ENCODE measurements at places on chromosomes 2 and 18. TPM values are rescaled to one million over a fixed set of nuclear protein-coding genes. Genes with fewer than 3 reads are reported as not detected.

DNA sequence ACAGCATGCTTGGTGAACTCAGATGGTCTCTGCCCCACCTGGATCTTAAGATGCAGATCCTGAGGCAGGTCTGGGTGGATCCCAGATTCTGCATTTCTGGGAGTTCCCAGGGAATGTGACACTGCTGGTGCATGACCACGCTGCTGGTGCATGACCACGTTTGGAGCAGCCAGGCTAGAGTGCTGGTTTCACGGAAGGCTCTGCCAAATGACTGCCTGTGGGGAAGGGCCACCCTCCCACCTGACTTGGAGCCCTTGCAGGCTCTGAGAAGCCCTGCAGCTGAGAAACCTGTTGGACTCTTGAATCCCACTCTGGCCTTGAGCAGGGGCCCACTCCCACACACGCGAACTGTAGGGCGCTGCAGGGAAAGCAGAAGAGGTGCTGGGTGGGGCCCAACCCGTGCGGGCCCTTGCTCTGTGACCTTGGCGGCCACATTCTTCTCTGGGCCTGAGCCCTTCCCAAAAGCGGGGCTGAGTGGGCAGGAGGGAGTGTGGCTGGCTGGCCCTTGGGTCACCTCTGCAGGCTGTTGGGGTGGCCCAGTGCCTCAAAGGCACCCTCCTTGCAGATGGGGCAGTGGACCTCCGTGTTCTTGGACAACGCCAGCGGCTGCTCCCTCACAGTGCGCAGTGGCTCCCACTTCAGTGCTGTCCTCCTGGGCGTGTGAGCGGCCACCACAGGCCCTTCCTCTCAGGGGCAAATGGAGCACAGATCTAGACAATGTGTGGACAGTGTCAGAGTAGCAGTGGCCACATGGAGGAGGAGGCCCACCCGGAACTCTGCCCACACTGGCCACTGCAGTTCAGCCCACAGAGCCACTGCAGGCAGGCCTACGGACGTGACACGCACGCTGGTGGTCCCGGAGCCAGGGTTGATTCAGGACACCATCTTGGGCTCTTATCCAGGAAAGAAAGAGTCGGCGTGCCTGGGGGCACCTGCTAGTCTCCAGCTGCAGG lies 7.9 kb downstream of the ERFE start:
- peaks cover 2% of the 10 kb centered on the region for H3K4me1 ChIP-seq
- no peak overlapping the region for H3K4me3 ChIP-seq
- no peak for DNase-seq
- peaks cover 18% of the 10 kb centered on the region for H3K27me3 ChIP-seq
- H3K27ac ChIP-seq = no peak overlapping the region
- H3K36me3 ChIP-seq = no peaks in the 10 kb centered on the region

- H3K4me3 ChIP-seq = no peak overlapping the region
- H3K36me3 ChIP-seq = no peaks in the 10 kb centered on the region
- H3K4me1 ChIP-seq = no peaks in the 10 kb centered on the region
- H3K27ac ChIP-seq = no peak overlapping the region
Observed at GRCh38 chr18:39166776-39167175, 1601.2 kb upstream of the CELF4 start.

DNA sequence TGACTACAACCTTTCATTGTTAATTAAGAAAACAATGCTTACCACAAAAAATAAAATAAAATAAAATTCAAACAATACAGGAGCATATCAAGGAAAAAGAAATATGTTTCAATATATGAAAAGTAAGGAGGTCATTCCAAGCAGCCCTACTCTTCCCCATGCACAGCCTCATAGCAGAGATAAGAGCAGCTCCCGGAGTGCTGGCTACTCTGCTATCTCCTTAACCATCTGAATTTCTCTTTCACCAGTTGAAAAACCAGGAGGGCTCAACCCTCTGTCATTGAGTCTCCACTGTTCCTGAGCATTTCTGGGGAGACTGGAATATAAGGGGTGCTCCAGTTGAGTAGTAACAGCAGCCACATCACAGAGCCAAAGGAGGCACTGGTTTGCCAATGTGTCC lies 201.4 kb downstream of the TCF4 start:
- no peak overlapping the region for H3K27ac ChIP-seq
- H3K36me3 ChIP-seq = peaks cover 12% of the 10 kb centered on the region
- no peak for DNase-seq

- H3K27me3 ChIP-seq = no peaks in the 10 kb centered on the region
- no peak overlapping the region for H3K27ac ChIP-seq
- H3K36me3 ChIP-seq = no peaks in the 10 kb centered on the region
- H3K4me1 ChIP-seq = no peaks in the 10 kb centered on the region
- DNase-seq = no peak
Observed at GRCh38 chr18:70234667-70235459, 29.4 kb upstream of the RTTN start.

DNA sequence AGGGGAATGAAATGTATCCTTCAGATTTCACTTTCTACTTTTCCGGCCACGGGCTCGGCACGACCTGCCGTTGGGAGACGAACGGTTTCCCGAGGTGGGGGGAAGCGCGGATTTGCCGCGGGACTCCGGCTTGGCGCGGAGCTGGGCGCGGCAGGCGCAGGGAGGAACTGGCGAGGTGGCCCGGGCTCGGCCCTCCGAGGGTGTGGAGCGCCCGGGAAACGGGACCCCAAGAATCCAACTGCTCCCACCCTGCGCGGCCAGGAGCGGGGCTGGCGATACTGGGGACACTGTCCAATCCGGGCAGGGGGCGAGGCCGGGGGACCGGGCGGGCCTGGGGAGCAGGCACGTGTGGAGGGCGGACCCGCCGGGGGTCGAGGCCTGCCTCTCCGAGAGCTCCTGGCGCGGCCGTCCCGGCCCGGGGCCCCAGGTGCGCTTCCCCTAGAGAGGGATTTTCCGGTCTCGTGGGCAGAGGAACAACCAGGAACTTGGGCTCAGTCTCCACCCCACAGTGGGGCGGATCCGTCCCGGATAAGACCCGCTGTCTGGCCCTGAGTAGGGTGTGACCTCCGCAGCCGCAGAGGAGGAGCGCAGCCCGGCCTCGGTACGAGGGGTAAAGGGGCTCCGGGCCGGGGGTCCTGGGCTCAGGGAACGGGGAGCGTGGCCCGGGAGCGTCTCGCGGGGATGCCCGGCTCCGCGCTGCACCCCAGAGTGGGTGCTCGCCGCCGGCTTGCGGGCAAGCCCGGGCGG lies at the start of gene ANXA4:
Gene ANXA4, plus strand, starts transcription at position 560 of the 747 bp plus-strand sequence. CDS start 39,432 bp downstream, outside the sequence.
- no peaks in the 10 kb centered on the region for H3K36me3 ChIP-seq
- no peak within 1 kb of the TSS for H3K27ac ChIP-seq
- DNase-seq = peak; percentile 36
- peak within 1 kb of the TSS; percentile 90 for H3K4me3 ChIP-seq
- H3K27me3 ChIP-seq = peaks cover 12% of the 10 kb centered on the region

GRCh38 chr2:213316001-213316735 lies 31.9 kb downstream of the SPAG16 start:
- no peaks in the 10 kb centered on the region for H3K36me3 ChIP-seq
- no peak overlapping the region for H3K27ac ChIP-seq
- DNase-seq = no peak

DNA sequence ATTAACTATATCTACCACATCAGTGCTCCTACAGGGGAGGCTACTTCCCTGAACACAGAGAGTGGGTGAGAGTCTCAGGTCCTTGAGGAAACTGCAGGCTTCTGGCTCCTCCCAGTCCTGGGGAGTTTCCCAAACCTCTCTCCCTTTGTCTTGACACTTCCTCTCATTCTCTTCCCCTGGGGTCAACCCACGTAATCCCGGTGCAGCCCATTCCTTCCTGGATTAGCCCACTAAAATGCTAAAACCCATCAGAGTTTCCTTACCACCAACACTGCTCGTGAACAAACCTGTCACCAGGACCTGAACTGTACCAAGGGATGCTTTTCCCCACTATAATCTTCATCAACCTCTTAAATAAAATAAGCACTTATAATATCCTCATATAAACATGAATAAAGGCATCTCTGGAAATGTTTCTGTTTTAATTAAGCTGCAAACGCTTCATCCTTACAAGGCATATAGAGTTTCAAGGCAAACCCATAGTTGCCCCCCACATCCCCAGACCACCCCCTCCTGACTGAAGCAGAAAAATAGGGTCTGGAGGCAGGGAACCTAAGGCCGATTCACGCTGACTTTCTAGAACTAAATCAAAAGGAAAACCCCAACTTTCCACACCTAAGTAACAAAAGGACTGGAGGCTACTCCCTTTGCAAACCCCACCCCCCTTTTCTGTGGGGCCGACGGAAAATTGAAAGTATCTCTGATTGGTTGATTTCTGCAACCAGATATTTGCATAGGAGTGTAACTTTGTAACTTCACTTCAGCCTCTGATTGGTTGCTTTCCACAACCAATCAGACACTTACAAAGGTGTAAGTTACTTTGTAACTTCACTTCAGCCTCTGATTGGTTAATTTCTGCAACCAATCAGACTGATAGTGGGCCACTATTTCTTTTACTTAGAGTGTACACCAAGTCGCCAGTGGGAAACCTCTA lies 19.0 kb downstream of the TMSB10 start:
- H3K27me3 ChIP-seq = peaks cover 4% of the 10 kb centered on the region
- H3K27ac ChIP-seq = no peak overlapping the region
- H3K36me3 ChIP-seq = no peaks in the 10 kb centered on the region
- peaks cover 4% of the 10 kb centered on the region for H3K4me1 ChIP-seq
- no peak for DNase-seq

DNA sequence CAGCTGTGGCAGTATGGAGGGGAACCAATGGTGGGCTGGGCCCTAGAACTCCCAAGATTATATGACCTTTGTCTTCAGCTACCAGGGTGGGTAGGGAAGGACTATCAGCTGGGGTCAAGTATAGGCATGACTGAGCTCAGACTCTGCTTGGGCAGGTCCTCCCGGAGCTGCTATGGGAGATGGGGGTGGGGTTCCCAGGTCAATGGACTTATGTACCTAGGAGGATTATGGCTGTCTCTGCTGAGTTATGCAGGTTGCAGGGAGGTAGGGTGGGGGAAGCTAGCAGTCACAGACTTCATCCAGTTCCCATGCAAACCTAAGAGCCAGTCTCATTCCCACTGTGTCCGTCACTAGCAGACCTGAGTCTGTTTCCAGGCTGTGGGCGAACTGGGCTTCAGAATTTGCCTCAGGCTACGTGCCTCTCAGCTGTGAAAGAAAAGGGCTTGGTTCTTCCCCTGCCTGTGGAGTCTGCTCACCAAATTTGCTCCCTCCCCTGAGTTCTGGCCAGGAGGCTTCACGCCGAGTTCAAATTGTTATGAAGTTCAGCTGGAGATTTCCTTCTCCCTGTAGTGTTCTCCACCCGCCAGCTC lies 985.8 kb upstream of the NRXN1 start:
- H3K27ac ChIP-seq = no peak overlapping the region
- no peaks in the 10 kb centered on the region for H3K4me1 ChIP-seq
- no peak for DNase-seq
- no peaks in the 10 kb centered on the region for H3K36me3 ChIP-seq

- H3K36me3 ChIP-seq = peaks cover 11% of the 10 kb centered on the region
- H3K27me3 ChIP-seq = peaks cover 6% of the 10 kb centered on the region
- H3K27ac ChIP-seq = no peak overlapping the region
- peaks cover 8% of the 10 kb centered on the region for H3K4me1 ChIP-seq
- DNase-seq = no peak
Observed at GRCh38 chr2:1754461-1755170, 10.3 kb upstream of the PXDN start.

- no peak for DNase-seq
- H3K36me3 ChIP-seq = no peaks in the 10 kb centered on the region
- H3K4me1 ChIP-seq = no peaks in the 10 kb centered on the region
- no peaks in the 10 kb centered on the region for H3K27me3 ChIP-seq
- H3K27ac ChIP-seq = no peak overlapping the region
Observed at GRCh38 chr2:173644146-173644545, 289.5 kb downstream of the CDCA7 start.

GRCh38 chr2:201049455-201049854 lies 22.0 kb downstream of the HYCC2 start:
- H3K36me3 ChIP-seq = no peaks in the 10 kb centered on the region
- no peak for DNase-seq
- no peak overlapping the region for H3K4me3 ChIP-seq
- H3K27me3 ChIP-seq = no peaks in the 10 kb centered on the region

Gene NT5C1B
- not detected for total RNA-seq

Gene TMEM163
- 27.7 TPM for total RNA-seq

Gene SGO2
- total RNA-seq = 6.6 TPM

Gene EPHA4
- 57.2 TPM for total RNA-seq

All from glutamatergic neuron (in vitro differentiated cells).